ENCODE measurements at places on chromosomes 16 and 17. TPM values are rescaled to one million over a fixed set of nuclear protein-coding genes. Genes with fewer than 3 reads are reported as not detected.

GRCh38 chr16:81547194-81547938, 102.8 kb downstream of the CMIP start:
- DNase-seq = no peak
- H3K27ac ChIP-seq = no peak overlapping the region
- peaks cover 2% of the 10 kb centered on the region for H3K36me3 ChIP-seq
- H3K27me3 ChIP-seq = no peaks in the 10 kb centered on the region

DNA sequence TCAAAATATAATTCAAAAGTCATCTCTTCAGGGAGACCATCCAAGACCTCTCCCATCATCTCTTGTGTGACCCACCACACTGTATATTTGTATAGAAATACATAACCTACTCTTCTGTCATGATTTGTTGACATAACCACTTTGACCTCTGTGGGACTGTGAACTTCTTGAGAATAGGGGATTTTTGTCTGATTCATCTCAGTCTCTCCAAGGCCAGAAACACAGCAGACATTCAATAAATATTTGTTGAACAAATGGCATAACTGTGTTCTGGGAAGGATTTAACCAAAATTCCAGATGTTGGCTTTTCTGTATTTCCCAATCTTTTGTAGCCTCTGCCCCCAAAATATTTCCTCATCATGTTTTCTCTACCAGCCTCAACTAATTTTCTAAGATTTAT, 169.7 kb downstream of the CDH11 start:
- DNase-seq = no peak
- H3K27me3 ChIP-seq = no peaks in the 10 kb centered on the region
- no peak overlapping the region for H3K27ac ChIP-seq
- no peak overlapping the region for H3K4me3 ChIP-seq
- no peaks in the 10 kb centered on the region for H3K36me3 ChIP-seq

DNA sequence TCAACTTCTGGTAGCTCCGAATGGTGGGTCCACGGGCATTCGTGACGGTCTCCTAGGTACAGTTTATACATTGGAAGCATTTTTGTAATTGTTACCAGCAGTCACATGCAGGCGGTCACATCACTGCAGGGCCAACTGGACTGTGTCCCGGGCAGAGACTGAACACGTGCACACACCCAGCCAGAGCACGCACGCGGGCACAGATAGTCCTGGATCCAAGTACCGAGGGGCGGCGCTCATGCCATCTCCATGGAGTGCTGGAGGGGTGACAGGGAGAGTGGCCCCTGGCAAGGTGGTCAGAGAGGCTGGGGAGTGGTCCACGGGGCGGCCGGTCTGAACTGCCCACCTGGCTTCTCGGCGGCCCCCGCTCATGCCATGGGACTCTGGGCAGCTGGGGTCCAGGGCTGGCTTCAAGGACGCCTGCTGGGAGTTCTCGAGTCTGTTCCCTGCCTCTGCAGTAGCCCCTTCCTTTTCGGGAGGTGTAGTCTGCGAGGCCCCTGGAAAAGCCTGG, 34.2 kb downstream of the BAIAP2 start:
- H3K4me1 ChIP-seq = no peaks in the 10 kb centered on the region
- DNase-seq = no peak
- H3K36me3 ChIP-seq = no peaks in the 10 kb centered on the region
- H3K4me3 ChIP-seq = no peak overlapping the region
- H3K27me3 ChIP-seq = peaks cover 1% of the 10 kb centered on the region

DNA sequence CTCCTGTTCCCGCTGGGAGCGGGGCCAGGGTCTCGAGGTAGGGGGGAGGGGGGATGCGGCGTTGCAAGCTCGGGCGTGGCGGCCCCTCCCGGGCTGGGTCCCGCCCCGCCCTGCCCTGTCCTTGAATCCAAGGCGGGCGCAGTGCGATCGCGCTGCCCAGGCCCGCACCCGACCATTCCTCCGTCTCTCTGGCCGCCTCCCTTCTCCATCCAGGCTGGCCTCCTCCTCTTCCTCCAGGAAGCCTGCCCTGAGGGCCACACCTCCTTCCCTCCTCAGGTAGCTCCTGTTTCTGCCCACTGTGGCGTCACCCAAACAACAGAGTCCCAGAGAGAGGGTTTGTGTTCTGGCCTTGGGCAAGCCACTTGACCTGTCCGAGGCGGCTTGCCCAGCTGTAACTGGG, 43.0 kb upstream of the TAC4 start:
- no peak overlapping the region for H3K4me3 ChIP-seq
- H3K27me3 ChIP-seq = peaks cover 41% of the 10 kb centered on the region
- H3K36me3 ChIP-seq = no peaks in the 10 kb centered on the region
- DNase-seq = no peak
- H3K27ac ChIP-seq = no peak overlapping the region
- H3K4me1 ChIP-seq = no peaks in the 10 kb centered on the region

DNA sequence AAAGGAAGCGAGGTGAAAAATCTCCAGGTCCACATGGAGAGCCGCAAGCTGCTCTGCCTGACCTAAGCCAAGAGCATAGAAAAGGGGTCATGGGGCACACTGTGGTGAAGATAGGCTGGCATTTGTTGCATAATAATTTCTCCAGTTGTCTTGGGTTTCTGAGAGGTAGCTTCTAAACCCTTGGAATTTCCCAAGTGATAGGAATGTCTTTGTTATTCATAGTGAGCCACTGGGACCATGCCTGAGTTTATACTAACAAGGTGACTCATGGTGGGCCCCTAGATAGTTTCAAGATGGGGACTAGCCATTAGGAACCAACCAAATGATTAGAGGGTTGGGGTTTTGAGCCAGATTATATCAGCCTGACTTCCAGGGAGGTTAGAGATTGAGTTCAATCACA, 25.6 kb downstream of the SOST start:
- H3K4me3 ChIP-seq = no peak overlapping the region
- DNase-seq = no peak
- peaks cover 11% of the 10 kb centered on the region for H3K27me3 ChIP-seq
- H3K27ac ChIP-seq = no peak overlapping the region
- H3K4me1 ChIP-seq = no peaks in the 10 kb centered on the region

DNA sequence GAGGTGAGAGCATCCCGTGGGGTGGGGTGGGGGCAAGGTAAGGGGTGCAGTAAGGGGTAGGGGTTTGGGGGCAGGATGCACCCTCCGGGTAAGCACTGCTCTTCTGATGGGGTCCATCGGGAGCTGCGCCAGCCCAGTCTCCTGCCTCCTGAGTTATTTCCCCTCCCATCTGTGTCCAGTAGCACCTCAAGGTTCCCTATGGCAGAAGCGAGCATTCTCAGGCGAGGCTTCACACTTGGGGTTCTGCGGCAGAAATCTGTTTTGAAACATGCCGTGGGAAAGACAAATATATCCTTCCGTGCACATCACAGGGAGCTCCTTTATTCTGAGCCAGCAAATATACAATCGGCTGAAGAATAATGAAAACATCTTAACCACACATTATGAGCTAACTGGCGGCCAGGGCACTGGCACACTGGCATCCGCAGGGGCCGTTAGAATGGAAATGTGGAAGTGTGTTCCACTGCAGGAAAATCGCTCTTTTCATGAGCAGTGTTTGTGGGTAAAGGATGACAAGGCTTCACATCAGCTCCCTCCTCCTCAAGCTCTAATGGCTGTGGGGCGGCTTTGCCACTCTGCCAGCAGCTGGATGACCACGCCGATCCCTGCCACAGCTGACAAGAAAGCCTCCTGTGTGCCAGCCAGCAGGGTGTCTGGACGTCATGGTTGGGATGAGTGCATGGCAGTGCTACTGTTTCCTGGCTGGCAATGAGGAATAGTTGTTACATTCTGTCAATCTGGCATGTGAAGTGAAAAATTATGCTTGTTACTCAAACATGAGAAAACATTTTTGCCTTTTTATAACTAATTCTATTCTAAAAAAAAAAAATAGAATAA, 20.0 kb downstream of the MTHFSD start:
- peaks cover 10% of the 10 kb centered on the region for H3K36me3 ChIP-seq
- no peak overlapping the region for H3K27ac ChIP-seq
- no peak for DNase-seq

DNA sequence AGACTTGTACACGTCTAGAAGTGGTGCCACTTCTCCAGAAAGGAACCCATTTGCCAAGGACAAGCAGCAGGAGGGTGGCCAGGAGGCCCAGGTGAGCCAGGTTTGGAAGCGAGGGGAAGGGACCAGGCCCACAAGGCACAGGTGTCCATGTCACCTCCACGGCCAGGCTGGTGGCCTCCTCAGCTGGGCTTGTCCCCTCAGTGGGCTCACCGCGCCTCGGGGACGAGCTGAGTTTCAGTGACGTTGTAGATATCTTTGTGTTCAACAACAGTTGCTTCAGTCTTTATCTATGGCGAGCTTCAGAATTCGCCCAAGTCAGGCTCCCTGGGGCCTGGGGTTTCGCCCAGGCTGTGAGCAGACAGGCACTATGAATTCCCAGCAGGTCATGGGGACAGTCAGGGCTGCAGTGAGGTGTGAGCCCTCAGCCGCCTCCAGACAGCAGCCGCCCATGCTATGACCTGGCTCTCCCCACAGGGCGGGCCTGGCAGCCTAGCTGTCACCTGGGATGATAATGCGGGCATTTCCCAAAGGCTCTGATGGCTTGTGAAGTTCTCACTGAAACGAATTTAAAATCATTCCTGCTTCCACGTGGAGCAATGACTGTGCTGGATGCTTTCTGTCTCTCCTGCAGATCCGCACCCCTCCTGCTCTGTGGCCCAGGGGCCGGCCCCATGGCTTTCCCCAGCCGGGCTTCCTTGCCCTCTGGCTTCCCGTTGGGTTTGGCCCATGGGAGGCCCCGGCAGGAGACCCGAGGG, 89.5 kb downstream of the MRC2 start:
- no peak overlapping the region for H3K27ac ChIP-seq
- no peaks in the 10 kb centered on the region for H3K36me3 ChIP-seq
- no peak overlapping the region for H3K4me3 ChIP-seq

GRCh38 chr17:5468075-5468473, 708 bp downstream of the DHX33 start:
- H3K4me1 ChIP-seq = peaks cover 50% of the 10 kb centered on the region
- H3K36me3 ChIP-seq = peaks cover 18% of the 10 kb centered on the region
- H3K27me3 ChIP-seq = no peaks in the 10 kb centered on the region
- peak overlapping the region; percentile 92 for H3K4me3 ChIP-seq
- H3K27ac ChIP-seq = peak overlapping the region; percentile 46

GRCh38 chr17:45277216-45277849, 15.4 kb upstream of the SPATA32 start:
- peaks cover 12% of the 10 kb centered on the region for H3K4me1 ChIP-seq
- no peak overlapping the region for H3K4me3 ChIP-seq
- H3K36me3 ChIP-seq = peaks cover 28% of the 10 kb centered on the region
- H3K27ac ChIP-seq = peak overlapping the region; percentile 20

- DNase-seq = no peak
- peaks cover 31% of the 10 kb centered on the region for H3K36me3 ChIP-seq
- H3K4me3 ChIP-seq = peak overlapping the region; percentile 90
- H3K27ac ChIP-seq = peak overlapping the region; percentile 67
- peaks cover 57% of the 10 kb centered on the region for H3K4me1 ChIP-seq
Measured at GRCh38 chr17:78125976-78126894, 2.3 kb downstream of the TMC6 start.

DNA sequence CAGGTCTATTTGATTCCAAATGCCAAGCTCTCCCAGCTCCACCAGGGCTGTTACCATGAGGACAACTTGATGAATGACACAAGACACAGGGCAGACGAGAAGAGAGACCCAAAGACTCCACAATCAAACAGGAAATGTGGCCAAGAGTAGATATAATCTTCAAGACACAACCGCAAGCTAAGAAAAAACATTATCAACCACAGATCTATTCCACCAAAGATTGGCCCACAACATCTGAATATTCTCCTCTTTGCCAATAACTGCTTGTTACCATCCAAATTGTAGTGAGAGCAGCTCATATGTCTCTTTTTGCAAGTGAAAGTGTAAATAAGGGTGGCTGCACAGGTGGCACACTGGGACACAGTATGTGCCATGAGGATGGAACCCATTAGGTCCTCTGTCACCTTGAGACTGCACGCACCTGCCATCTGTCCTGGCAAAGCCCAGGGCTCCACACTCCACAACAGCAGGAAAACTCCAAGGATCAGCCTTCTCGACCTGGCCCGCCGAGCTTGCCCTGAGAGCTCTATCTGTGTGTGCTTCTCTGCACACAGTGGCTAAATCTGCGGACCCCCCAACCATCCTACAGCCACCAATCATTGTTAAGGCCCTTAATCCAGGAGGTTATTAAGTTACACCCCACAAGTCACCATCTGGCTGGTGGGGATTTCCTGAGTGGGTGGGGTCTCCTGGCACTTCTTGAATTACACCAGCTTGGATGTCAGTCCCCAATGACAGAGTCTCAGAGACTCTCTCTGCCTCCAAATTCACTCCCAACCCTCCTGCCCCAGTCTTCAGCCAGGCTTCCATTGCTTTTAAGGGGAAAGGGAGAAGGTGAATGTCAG, 50.5 kb downstream of the DYNLRB2 start:
- H3K27me3 ChIP-seq = no peaks in the 10 kb centered on the region
- peak overlapping the region; percentile 76 for H3K27ac ChIP-seq
- peak overlapping the region; percentile 17 for H3K4me3 ChIP-seq
- peaks cover 66% of the 10 kb centered on the region for H3K4me1 ChIP-seq

DNA sequence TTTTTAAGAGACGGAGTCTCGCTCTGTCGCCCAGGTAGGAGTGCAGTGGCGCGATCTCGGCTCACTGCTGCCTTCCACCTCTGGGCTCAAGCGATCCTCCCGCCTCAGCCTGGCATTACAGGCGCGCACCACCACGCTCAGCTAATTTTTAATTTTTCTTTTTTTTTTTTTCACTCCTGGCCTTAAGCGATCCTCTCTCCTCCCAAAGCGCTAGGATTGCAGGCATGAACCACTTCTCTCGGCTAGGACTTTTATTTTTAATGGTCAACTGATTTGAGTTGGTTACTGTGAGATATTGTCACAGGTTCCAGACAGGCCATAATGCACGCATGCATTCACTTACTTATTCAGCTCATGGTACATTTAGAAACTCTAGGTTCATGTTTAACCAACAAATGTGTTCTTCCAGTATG, 888 bp downstream of the PIGW start:
- DNase-seq = no peak
- H3K4me3 ChIP-seq = peak overlapping the region; percentile 98
- H3K4me1 ChIP-seq = peaks cover 39% of the 10 kb centered on the region

DNA sequence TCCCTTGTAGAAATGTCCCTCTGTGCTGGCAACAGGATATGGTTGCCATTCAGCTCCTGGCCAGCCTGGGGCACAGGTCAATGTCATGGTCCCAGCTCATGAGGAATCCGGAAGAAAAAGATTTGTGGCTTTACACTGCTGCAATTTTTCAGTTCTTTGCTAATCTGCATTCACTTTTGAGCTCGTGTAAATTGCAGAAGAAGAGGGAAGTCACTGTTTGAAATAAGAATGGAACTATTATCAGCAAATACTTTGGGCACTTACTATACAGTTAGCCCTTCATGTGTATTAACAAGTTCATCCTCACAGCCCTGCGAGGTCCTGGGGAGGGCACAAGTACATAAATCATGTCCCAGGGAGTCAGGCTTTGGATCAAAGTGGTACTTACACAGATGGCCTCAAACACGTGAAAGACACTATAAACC, 14.2 kb downstream of the SLC47A2 start:
- peaks cover 2% of the 10 kb centered on the region for H3K27me3 ChIP-seq
- H3K4me1 ChIP-seq = no peaks in the 10 kb centered on the region
- H3K27ac ChIP-seq = no peak overlapping the region

- DNase-seq = no peak
- no peak overlapping the region for H3K4me3 ChIP-seq
- H3K36me3 ChIP-seq = peaks cover 40% of the 10 kb centered on the region
- peaks cover 30% of the 10 kb centered on the region for H3K4me1 ChIP-seq
- no peaks in the 10 kb centered on the region for H3K27me3 ChIP-seq
Measured at GRCh38 chr17:77097631-77098180, 43.1 kb upstream of the SEC14L1 start.

The EIF4A3 gene
- total RNA-seq = 179 TPM

The ADAM11 gene
- total RNA-seq = 0.52 TPM

The OR3A3 gene
- not detected for total RNA-seq

The VMO1 gene
- not detected for total RNA-seq

The RANGRF gene
- 52.9 TPM for total RNA-seq
